ENCODE measurements at places on chromosomes 6 and 20. TPM values are rescaled to one million over a fixed set of nuclear protein-coding genes. Genes with fewer than 3 reads are reported as not detected.
A peak's percentile ranks its signal among the peaks of the same experiment; 100 is the strongest.

DNA sequence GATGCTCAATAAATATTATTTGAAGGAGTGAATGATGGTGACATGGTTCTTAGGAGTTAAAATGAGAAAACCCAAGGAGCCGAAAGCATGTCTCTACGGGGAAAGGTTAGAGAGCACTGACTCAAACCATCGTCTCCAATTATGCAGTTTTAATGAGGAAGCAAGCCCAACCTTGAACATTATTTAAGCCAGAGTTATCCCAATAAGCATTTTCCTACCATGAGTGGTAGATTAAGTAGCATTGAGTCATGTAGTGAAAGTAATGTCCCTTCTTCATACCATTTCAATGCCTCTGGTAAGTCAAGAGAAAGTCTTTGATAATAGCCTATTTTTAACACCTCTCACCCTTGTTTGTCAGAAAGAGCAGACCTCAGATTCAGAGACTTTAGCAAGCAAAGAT lies 13.5 kb downstream of the TSHZ2 start:
- DNase-seq: no peak
- H3K27ac ChIP-seq: no peak overlapping the region
- H3K36me3 ChIP-seq: no peaks in the 10 kb centered on the region
- H3K4me3 ChIP-seq: no peak overlapping the region
- 0 out of 2 replicates have a peak, but pooled peaks cover 2% of the 10 kb centered on the region for H3K4me1 ChIP-seq
- H3K27me3 ChIP-seq: no peaks in the 10 kb centered on the region

DNA sequence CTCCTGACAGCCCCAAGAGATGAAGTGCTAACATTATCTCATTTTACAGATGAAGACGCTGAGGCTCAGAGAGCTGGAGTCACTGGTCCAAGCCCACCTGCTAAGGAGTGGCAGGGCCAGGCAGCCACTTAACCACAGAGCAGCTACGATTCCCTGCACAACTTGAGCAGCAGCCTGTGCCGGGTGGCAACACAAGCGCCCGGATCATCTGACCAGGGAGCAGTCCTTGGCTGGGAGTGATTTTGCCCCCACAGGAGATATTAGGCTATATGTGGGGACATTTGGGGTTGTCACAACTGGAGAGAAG lies 93.2 kb upstream of the PTPN1 start:
- H3K36me3 ChIP-seq: no peaks in the 10 kb centered on the region
- no peak for DNase-seq
- H3K27ac ChIP-seq: no peak overlapping the region
- H3K4me3 ChIP-seq: no peak overlapping the region

- H3K4me3 ChIP-seq: no peak overlapping the region
- no peak for DNase-seq
- H3K27ac ChIP-seq: no peak overlapping the region
Measured at GRCh38 chr6:146634022-146634421, 35.2 kb downstream of the ADGB start.

- H3K36me3 ChIP-seq: no peaks in the 10 kb centered on the region
- peak overlapping the region; percentile 48 for H3K27ac ChIP-seq
- no peaks in the 10 kb centered on the region for H3K27me3 ChIP-seq
- no peak for DNase-seq
- no peak overlapping the region for H3K4me3 ChIP-seq
Measured at GRCh38 chr6:34673064-34673463, 23.5 kb downstream of the ILRUN start.

The C4A gene
- 2.4 TPM for total RNA-seq

- H3K36me3 ChIP-seq: no peaks in the 10 kb centered on the region
- H3K27ac ChIP-seq: no peak overlapping the region
- DNase-seq: no peak
- no peak overlapping the region for H3K4me3 ChIP-seq
- H3K27me3 ChIP-seq: no peaks in the 10 kb centered on the region
Measured at GRCh38 chr6:20266851-20267608, 54.8 kb upstream of the MBOAT1 start.

DNA sequence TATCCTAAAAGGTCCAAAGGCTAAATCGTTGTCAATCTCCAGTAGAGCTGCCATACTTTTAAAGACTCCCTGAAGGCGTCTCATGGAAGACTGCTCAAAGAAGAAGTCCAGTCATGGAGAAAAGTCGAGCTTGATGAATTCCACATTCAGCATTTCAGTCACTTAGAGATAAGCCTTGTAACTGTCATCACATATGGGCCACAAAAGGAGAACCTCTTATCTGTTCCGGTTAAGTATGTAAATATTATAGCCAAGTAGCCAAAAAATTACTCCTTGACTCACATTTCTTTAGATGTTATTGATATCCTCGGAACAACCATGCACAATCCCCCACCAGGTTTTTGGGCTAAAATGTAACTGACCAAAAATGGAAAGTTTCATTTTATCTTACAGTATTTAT lies 9.8 kb upstream of the CNKSR3 start:
- no peak overlapping the region for H3K4me3 ChIP-seq
- H3K27me3 ChIP-seq: peaks cover 17% of the 10 kb centered on the region
- no peaks in the 10 kb centered on the region for H3K36me3 ChIP-seq
- no peak overlapping the region for H3K27ac ChIP-seq
- peaks cover 12% of the 10 kb centered on the region for H3K4me1 ChIP-seq

The MLN gene
- not detected for total RNA-seq

The ANKRD66 gene
- total RNA-seq: not detected

The MCHR2 gene
- total RNA-seq: not detected

GRCh38 chr6:93790981-93791380 lies 371.6 kb upstream of the EPHA7 start:
- H3K4me1 ChIP-seq: peaks cover 8% of the 10 kb centered on the region
- DNase-seq: no peak

GRCh38 chr20:49584418-49585382 lies 16.8 kb upstream of the PTGIS start:
- no peaks in the 10 kb centered on the region for H3K27me3 ChIP-seq
- no peaks in the 10 kb centered on the region for H3K36me3 ChIP-seq
- H3K27ac ChIP-seq: no peak overlapping the region
- no peak for DNase-seq
- H3K4me1 ChIP-seq: peaks cover 5% of the 10 kb centered on the region

The B4GALT5 gene
- 53.2 TPM for total RNA-seq

The GPR6 gene
- total RNA-seq: not detected

DNA sequence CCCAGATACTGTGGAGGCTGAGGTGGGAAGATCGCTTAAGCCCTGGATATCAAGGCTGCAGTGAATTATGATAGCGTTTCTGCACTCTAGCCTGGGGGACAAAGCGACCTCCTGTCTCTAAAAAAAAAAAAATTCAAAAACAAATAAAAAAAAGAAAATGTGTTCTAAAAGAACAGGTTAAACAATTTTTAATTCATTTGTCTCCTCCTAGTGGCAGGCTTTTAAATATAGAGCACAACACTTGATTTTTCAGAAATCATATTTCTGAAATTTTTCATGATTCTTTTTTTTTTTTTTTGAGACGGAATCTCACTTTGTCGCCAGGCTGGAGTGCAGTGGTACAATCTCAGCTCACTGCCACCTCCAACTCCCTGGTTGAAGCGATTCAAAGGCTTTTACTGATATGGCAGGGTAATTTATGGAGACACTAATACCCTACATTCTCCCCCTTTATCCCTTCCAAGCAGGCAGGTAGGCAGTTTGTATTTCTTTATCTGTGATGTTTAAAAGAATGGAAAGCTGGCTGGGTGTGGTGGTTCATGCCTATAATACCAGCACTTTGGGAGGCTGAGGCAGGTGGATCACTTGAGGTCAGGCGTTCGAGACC lies 8.7 kb upstream of the GTF3C6 start:
- H3K4me1 ChIP-seq: no peaks in the 10 kb centered on the region
- H3K4me3 ChIP-seq: no peak overlapping the region
- DNase-seq: peak; percentile 40
- no peaks in the 10 kb centered on the region for H3K36me3 ChIP-seq

- no peak overlapping the region for H3K27ac ChIP-seq
- peaks cover 26% of the 10 kb centered on the region for H3K27me3 ChIP-seq
- H3K4me1 ChIP-seq: peaks cover 16% of the 10 kb centered on the region
- peak overlapping the region; percentile 94 for H3K4me3 ChIP-seq
Measured at GRCh38 chr6:56953597-56954402, 1.1 kb upstream of the BEND6 start.
